ENCODE measurements at places on chromosomes 1 and 21.

DNA sequence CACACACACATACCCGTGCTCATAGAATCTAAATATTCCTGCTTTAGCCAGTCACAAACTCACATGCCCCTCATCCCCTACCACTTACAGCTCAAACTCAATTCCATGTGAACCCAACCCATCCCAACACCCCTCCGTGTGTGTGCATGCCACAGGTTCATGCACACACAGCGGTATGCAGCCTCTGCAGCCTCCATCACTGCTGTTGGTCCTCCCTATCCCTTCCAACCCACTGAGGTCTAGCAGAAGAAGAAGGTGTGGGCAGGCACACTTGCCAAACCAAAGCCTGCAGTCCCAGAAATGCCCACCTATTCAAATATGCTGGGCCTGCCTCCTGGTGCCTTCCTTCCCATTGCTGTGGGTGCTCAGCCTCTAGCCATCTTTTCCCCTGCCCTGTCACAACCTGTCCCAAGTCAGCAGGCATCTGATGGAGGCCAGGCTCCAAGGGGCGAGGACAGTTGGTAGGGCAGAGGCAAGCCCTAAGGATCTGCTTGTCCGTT is 26.2 kb downstream of the SLC2A1 start:
- DNase-seq, result no peak

- DNase-seq, result no peak
Measured at GRCh38 chr1:157948312-157949073, 45.0 kb upstream of the KIRREL1 start.

DNA sequence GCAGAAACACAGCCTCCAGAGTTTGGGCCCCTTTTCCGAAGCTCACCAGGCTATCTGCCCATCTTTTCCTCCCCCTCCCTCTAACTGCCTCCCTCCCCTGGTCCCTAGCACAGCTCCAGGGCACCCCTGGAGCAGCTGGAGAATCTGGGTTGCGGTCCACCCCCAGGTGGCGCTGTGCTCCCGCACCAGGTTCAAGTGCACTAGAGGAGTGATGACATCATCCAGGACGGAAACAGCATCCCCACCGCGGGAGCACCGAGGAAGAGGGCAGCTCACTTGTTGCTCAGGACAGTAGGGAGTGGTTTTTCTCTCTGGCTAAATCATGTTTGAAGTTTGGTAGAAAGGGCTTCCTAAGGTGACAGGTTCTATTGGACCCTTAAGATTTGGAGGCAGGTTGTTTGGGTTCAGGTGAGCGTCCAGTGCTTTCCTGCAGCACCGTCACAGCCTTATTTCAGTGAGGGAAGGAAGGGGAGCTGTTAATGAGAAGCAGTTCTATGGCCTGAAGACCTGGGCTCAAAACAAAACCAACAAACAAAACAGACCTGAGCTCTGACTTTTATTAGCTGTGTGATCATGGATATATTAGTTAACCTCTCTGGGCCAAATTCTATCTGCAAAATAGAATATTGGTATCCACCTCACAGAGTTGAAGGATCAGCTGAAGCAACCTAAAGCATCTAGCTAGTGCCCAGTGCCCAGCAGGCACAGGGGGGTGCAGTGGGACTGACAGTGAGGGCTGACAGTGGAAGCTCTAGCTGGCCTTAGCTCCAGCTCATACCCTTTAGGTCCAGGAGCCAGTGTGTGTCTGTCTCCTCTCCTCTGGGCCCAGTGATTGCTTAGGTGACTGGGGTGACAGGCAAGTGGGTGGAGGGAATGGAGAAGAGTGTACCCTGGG is 7.5 kb downstream of the SHISA4 start:
- DNase-seq, result peak; percentile 60

DNA sequence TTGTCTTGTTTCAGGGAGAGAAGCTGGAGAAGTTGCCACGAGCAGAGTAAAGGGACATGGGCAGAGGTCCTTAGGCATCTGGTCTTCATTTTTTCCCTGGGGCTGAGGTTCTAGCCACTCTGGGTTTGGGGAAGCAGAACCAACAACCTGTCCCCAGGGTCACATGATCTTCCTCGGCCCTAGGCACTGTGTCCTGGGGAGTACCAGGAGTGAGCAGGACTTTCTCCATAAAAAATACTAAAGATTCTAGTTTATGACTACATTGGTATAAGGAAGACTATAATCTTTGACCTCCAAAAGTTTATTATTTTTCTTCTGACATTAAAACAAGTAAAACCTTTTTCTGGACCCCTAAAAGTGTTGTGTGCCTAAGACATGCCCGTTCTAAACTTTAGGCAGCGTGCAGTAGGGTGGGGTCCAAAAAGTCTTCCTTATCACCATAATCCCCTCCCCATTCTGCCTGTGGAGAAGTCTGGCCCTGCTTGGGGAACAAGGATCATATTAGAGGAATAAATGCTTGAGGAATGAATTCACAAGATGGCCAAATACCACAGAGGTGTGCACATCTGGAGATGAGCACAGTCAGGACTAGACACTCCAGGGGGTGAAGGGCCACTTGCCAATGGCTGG is 19.3 kb upstream of the IGSF3 start:
- no peak for DNase-seq

All from T-helper 2 cell (primary cell).